ENCODE measurements at places on chromosomes 7 and 10.

GRCh38 chr7:101690061-101690460, 61.0 kb upstream of the MYL10 start:
- peak; percentile 47 for DNase-seq

- DNase-seq: no peak
Measured at GRCh38 chr7:120168066-120168465, 104.9 kb upstream of the KCND2 start.

- no peak for DNase-seq
Measured at GRCh38 chr10:50807851-50808776, 68.4 kb downstream of the ASAH2B start.

- DNase-seq: peak; percentile 62
Measured at GRCh38 chr10:101291331-101292193, 62.3 kb upstream of the LBX1 start.

- no peak for DNase-seq
Measured at GRCh38 chr7:74619235-74619860, 38.2 kb upstream of the GTF2I start.
